Thymus (tissue), 14 donors: ENCODE measurements at places on chromosomes 16 and 17. TPM values are rescaled to one million over a fixed set of nuclear protein-coding genes. Genes with fewer than 3 reads are reported as not detected.

Gene CEMP1
- 1.2 TPM for polyA plus RNA-seq

Gene KRTAP4-8
- polyA plus RNA-seq = 0.02 TPM

Gene SRRM2
- 690 TPM for polyA plus RNA-seq

Gene EPOP
- 4.3 TPM for polyA plus RNA-seq

Gene USP43
- polyA plus RNA-seq = 2.9 TPM

Gene KRT12
- 1.6 TPM for polyA plus RNA-seq

Gene PPM1E
- 0.30 TPM for polyA plus RNA-seq

Gene KRTAP1-5
- 0.05 TPM for polyA plus RNA-seq

Gene C1QTNF1
- polyA plus RNA-seq = 34.9 TPM

Gene NT5M
- 7.3 TPM for polyA plus RNA-seq

Gene RNF43
- 2.2 TPM for polyA plus RNA-seq

Gene MARF1
- 33.7 TPM for polyA plus RNA-seq

Gene MMP25
- polyA plus RNA-seq = 2.9 TPM

Gene TBC1D26
- 0.43 TPM for polyA plus RNA-seq

Gene FA2H
- 2.9 TPM for polyA plus RNA-seq

Gene DUS1L
- 147 TPM for polyA plus RNA-seq

Gene PSMC5
- polyA plus RNA-seq = 179 TPM

Gene ABHD15
- 7.8 TPM for polyA plus RNA-seq

Gene HES7
- 0.75 TPM for polyA plus RNA-seq

Gene CCDC154
- 14.0 TPM for polyA plus RNA-seq

Gene KRT33A
- 1.4 TPM for polyA plus RNA-seq

Gene OR4D1
- polyA plus RNA-seq = 0.11 TPM

Gene CMTM1
- 0.64 TPM for polyA plus RNA-seq

Gene BCO1
- 1.2 TPM for polyA plus RNA-seq

Gene ABCC3
- polyA plus RNA-seq = 3.7 TPM

Gene TAC4
- 0.32 TPM for polyA plus RNA-seq

Gene CCL7
- 5.4 TPM for polyA plus RNA-seq

Gene KRT20
- 3.8 TPM for polyA plus RNA-seq
